Stimulated activated CD8-positive, alpha-beta memory T cell treated with anti-CD3 and anti-CD28 coated beads, Interleukin-15, amount 100 ng/mL, for 4 hours (primary cell): ENCODE measurements at places on chromosomes 3 and 15.

GRCh38 chr3:126083913-126084767 lies at the start of gene SLC41A3:
TSS of gene SLC41A3 (minus strand) at chr3:126084124. CDS start at chr3:126068219, 15,905 bp downstream.
- peak; percentile 77 for DNase-seq

DNA sequence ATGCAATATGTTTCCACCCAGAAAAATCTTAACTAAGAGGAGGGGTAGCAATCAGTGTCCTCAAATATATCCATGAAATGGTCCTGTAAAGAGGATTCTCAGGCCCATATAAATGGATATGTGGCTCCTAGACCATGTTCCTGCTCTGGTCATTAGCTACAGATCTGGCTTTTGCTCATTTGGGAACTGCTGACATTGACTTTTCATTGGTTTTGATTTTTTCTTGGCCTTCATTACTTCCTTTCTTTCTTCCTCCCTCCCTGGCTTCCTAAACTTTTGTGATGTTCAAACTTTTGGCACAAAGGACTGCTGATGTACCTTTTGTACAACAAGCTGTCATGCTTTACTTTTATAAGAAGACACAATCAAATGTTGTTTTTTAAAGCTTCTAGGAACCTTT lies 41.6 kb upstream of the SNRK start:
- no peak for DNase-seq

DNA sequence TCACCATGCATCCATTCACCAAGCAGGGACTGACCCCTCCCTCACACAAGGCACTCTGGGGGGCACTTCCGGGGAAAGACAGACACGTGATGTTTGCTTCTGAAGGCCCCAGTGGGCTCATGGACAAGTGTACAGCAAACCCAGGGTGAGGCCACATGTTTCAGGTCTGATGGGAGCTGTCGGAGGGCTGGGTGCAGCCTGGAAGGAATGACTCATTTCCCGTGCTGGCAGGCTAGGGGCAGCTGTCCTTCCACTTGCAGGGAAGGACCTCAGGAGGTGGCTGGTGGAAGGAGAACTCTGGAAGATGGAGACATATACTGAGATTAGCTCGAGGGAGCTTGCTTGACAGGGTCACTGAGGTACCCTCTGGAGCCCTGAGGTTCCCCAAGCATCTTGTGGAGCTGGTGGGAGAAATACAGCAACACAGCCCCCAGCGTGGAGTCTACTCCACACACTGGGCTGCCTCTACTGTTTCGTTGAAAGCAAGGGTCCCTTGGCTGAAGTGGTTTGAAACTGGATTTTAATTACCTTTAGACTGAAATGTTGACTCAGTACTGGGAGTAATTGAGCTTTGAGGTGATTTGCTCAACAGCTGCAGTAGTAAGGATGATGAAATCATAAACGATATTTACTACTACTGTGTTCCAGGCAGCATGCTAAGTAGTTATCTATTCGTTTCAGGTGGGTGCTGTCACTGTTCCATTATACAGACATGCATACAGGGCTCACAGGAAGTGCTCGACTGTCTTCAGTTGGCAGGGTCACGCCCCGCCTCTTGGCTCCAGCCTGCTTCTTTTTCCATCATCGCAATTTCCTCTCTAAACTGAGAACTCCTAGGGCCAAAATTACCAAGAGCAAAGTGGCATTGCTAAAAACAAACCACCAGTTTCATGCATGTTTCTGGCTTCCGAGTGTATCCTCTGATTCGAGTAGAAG lies 230.4 kb downstream of the ADAMTS17 start:
- DNase-seq, result no peak

DNA sequence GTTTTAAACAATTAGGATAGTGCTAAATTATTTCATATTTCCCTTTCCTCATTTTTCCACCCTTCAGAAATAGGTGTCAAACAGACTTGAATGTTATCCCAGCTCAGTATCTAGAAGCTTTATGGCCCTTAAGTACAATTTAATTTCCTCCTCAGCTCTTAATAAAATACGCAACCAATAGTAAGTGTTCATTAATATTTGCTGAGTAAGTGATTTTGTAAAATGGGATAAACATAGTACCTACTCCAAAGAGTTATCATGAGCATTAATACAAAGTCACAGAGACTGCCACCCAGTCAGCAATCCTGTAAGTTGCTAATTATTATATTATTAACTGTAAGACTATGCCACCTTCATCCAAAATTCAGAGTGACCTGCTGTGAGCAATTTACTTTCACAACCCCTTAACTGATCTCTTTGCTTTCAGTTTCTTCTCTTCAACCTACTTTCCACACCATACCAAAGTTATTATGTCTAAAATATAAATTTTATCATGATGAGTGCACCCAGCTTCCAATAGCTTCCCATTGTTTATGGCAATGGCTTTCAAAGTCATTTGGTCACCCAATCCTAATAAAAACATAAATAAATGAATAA lies 30.7 kb upstream of the CLDN1 start:
- DNase-seq, result no peak

DNA sequence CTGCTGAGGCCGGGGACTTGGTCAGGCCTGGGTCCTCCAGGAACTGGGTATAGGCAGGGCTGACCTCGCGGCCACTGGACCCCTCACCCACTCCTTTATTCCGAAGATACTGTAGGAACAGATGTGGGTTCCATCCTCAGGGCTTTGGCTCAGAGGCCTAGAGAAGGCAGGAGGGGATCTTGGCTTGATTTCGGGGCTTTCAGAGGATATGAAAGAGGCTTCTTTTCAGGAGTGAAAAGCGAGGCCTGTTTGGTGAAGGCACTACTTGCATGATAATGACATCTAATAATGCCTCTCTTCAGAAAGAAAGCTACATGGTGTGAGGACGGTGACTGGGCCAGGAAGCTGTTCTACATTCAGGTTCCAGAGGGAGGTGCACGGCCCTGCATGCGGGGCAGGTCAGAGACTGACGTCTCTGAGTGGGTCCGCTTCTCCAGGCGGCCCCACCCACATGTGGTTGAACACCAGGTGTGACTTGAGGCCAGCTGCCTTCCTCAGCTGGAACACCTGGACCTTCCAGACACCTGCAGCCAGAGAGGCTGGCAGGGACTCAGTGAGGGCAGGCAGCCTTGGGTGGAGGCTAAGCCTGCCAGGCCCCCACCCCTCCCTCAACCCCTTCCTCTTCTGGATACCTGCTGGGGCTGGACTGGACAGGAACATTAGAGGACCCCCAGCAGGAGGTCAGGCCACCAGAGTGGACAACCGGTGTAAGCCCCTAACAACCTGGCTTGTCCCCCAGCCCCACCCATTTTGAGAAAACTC lies 31.1 kb upstream of the HHATL start:
- DNase-seq, result no peak

DNA sequence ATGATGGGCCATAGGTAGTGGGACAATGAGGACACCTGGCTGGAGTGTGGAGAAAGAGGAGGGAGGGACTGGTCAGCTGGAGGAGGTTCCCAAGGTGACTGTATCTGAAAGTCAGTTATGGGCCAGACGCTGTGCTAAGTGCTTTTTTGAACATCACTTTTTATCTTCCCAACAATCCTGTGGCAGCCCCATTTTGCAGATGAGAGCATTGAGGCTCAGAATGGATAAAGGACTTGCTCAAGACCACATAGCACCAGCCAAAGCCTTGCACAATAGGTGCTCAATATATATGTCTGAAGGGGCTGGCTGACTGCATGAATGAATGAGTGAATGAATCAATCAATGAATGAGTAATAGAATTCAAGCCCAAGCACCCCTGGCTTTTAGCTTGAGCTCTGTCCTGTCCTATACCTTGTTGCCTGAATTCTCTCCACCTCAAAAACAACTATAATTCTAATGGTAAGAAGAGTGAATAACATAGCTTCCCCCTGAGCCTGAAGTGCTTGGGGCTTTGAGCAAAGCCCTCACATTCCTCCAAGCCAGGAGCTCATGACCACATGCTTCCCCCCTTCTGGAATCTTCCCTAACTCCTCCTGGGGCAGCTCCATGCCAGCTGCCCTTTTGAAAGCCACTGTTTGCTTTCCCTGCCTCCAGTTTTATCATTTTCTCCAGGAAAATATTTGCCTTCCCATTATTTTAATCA lies 150.9 kb downstream of the RPLP1 start:
- no peak for DNase-seq

GRCh38 chr3:183116025-183116614 lies 16.8 kb upstream of the MCCC1 start:
- peak; percentile 5 for DNase-seq

DNA sequence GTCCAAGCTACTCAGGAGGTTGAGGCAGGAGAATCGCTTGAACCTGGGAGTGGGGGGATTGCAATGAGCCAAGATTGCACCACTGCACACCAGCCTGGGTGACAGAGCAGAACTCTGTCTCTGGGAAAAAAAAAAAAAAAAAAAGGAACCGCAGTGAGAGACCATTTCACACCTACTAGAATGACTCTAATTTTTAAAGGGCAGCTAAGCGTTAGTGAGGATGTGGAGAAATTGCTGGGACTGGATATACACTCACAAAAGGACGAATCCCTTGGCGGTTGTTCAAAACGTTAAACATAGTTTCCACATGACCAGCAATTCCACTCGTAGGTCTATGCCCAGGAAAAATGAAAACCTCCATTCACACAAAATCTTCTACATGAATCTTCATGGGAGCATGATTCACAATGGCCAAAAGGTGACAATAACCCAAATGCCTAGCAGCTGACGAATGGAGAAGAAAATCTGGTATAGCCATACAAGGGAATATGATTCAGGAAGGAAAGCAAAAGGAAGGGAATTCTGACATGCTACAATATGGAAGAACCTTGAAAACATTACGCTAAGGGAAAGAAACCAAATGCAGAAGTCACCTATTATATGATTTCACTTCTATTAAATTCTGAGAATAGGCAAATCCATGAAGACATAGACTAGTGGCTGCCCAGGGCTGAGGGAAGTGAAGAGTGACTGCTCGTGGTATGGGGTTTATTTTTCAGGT lies 127.0 kb downstream of the CHSY1 start:
- DNase-seq, result no peak

GRCh38 chr15:60582370-60583036 lies 103.6 kb upstream of the ICE2 start:
- no peak for DNase-seq

DNA sequence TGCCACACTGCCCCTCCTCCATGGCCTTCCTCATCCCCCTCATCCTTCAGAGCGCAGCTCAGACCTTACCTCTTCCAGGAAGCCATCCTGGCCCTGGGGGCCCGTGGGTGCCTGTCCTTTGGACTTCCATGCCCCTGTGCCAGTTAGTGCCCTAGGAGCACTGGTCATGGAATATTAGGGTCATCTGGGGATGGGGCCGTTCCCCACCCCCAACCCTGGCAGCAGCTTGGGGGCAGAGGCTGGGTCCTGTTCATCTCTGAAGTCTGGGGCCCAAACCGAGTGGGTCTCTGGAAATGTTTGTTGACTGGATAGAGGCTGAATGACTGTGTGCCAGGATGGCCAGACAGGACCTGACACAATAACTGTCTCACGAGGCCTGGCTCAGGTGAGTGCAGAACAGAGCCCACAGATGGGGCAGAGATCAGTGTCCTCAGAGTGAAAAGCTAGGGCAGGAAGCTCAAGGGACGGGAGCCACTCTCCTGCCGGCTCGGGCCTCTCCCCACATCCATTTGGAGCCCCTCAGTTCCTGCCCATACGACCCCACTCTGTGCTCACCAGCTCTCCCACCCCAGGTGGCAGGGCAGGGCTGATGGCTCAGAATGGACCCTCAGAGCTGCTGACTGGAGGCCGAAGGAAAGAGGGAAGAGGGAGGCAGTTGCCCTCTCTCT lies 62.5 kb downstream of the TLE3 start:
- no peak for DNase-seq

DNA sequence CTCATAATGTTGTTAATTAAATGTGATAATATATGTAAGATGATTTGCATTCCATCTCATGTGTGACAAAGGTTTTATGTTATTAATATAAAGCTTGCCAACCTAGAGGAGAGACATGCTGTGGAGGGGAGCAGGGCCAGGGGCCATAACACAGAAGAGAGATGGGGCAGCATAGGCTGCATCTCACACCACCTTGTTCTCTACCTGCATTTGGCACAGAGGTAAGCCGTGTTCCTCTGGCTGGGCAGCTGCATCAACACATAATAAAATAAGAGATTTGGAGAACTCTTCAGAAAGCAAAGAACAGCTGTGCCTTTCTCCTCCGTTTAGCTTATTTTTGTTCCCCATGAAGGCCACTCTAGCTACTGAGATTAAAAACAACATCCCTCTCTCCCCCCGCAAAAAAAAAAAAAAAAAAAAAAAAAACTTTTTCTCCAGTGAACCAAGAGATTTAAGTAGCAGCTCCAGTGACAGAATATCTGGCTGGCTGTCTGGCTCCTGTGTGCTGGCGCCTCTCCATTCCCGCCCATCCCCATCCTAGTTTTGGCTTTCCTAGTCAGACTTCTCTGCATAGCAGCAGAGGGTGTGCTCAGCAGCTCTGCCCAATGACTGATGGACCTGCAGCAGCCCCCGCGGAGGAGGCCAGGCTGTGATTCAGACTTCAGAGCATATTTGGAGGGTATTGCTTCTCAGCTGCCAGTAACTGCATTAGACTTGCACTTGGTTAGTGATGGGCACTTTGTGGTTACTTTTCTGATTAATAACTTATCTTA lies 52.2 kb upstream of the STXBP5L start:
- no peak for DNase-seq

DNA sequence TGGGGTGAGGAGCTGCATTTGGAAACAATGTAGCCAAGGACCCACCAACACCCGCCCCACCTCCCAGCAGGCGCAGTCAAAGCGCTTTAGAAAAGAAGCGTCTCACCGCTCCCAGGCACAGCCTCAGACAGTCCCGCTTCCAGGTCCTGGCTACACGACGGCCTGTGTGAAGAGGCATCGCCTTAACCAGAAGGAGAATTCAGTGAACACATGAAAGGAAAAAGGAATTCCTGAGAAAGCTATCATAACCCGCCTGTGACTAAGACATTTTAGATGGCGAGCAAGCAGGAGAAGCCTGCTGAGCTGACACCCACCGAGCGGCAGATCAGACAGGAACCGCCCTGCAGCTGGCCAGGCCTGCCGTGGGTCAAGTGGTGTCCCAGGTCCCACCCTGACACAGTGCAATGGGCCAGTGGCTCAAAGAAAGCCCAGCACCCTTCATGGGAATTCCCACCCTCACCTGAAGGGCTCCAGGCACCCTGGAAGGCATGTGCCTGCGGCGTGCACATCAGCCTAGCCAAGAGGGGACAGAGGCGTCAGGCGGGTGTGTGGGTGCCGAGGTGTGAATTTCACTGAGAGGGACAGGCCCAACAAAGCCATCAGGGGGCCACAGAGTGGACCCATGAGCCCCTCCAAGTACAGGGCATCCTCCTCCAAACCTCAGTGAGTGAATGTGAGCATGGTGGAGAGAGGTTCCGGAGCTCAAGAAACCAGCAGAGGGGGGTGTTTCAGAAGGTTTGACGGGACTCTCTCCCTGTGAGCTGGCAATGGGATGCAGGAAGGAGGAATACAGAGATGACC lies 144.8 kb downstream of the NSMCE3 start:
- no peak for DNase-seq

DNA sequence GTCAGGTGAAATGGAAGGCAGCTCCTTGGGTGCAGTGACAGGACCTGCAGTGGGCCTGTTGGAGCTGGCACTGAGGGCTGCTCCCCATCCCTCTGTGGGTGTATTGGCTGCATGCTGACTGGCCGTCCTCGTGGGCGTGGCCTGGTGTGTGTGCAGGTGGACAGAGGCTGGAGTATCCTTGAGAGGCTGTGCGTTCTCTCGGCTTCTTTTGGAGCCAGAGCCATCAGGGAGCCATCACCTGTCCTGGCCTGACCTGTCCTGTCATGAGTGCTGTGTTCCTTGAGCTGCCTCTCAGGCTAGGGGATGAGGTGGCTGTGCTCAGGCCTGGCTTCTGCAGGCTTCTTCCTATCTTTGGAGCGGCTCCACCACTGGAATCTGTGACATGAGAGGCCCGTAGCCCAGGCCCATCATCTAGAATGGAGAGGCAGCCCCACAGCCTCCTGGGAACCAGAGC lies 61.5 kb downstream of the APBA2 start:
- DNase-seq, result no peak

- no peak for DNase-seq
Measured at GRCh38 chr15:43505738-43506137, 11.7 kb upstream of the MAP1A start.

GRCh38 chr3:186184021-186184420 lies 75.1 kb upstream of the ETV5 start:
- no peak for DNase-seq
